HT-29 (cell line): ENCODE measurements at places on chromosomes 6 and 20.

GRCh38 chr20:53020834-53021233 is 48.7 kb downstream of the TSHZ2 start:
- no peak for DNase-seq

- DNase-seq = no peak
Measured at GRCh38 chr6:148864941-148865340, 118.1 kb downstream of the UST start.

GRCh38 chr20:48850257-48850976 is 22.6 kb upstream of the PREX1 start:
- DNase-seq = no peak

- DNase-seq = no peak
Measured at GRCh38 chr6:166775923-166776220, 148.8 kb upstream of the RPS6KA2 start.

DNA sequence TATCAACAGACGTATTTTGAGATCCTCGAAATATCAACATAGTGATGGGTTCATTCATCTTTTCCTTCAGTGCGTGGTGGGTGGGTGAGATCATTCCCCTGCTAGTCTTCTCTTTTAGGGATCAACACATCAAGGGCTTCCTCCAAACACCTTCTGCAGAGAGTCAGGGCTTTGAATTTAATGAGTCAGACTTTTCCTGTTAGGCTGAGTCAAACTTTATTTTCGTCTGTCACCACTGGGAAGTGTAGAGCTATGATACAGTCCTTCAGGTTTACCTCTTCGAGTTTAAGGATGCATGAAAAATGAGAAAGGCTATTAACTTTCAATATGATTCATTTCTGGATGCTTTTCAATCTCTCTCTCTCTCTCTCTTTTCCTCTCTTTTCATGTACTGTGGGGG is 189.1 kb downstream of the BMP2 start:
- DNase-seq = no peak

GRCh38 chr20:346640-347316 is at the start of gene NRSN2:
Gene NRSN2, plus strand, starts transcription at chr20:347111. Its CDS starts 2,533 bp downstream, at chr20:349644.
- DNase-seq = no peak
